ENCODE measurements at places on chromosomes 2 and 18.

DNA sequence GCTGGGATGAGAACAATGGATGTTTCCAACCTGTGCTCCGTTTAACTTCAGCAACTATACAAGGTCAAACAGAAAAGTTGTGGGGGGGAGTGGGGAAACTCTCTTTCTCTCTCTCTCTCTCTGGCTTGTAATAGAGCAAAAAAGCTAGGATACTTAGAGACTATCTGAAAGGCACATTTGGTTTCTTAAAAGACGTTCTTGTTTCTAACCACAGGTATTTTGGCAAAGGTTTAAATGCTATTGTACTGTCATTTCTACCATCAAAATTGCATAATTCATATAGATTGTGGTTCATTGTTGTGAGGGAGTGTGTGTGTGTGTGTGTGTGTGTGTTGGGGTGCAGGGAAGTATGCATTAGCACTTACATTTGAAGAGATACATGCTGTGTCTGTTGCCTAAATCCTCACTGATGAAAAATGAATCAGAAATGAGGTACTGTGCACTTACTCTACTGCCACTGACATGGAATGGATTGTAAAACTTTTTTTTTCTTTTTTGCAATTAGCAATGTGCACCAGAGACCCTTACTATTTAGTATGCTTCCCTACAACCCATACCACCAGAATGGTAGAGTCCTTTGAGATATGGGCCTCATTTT lies 841.0 kb upstream of the PIK3C3 start:
- DNase-seq: no peak

GRCh38 chr2:70091816-70092215 lies 4.5 kb downstream of the PCBP1 start:
- DNase-seq: no peak

DNA sequence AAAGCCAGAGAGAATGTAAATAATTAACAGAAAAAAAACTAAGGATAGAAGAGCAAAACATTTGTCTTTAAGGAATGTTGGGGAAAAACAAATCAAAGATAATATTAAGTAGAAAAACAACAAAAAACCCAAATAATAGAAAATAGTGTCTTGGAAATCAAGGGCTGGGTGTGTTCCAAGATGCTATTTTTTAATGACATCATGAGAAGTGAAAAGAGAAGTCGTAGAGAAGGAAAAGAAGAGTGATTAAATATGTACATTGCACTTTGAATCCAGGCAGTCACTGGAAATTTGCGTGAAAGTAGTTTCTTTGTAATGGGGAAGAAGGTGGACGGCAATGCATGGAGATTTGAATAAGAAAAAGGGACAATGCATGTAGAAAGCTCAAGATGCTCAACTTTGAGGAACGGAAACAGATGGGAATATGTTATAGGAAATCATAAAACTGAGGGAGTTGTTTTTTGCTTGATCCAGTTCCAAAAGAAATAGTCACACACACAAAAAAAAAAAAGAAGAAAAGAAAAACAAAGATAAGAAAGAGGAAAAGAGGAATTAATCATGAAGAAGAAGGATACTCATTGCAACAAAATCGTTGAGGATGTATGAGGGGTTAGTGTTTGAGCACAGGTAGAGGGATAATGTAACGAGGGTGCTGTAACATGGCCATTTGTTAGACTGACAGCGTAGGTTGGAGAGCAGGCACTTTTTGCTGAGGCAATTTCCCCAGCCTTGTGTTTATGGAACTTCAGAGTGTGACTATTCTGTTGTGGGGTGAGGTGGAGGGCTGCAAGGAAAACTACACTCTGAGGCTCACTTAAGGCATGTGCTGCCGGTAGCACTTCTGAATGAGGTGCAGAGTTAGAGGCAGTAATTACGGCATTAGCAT lies 184.1 kb downstream of the CALCRL start:
- DNase-seq: no peak

- DNase-seq: no peak
These were observed 124.0 kb downstream of the MBD2 start for GRCh38 chr18:54100466-54100865.

All from right atrium auricular region (tissue), 2 donors.